Hepatic stellate cell (primary cell): ENCODE measurements at places on chromosomes 5 and 9.
A peak's percentile ranks its signal among the peaks of the same experiment; 100 is the strongest.

DNA sequence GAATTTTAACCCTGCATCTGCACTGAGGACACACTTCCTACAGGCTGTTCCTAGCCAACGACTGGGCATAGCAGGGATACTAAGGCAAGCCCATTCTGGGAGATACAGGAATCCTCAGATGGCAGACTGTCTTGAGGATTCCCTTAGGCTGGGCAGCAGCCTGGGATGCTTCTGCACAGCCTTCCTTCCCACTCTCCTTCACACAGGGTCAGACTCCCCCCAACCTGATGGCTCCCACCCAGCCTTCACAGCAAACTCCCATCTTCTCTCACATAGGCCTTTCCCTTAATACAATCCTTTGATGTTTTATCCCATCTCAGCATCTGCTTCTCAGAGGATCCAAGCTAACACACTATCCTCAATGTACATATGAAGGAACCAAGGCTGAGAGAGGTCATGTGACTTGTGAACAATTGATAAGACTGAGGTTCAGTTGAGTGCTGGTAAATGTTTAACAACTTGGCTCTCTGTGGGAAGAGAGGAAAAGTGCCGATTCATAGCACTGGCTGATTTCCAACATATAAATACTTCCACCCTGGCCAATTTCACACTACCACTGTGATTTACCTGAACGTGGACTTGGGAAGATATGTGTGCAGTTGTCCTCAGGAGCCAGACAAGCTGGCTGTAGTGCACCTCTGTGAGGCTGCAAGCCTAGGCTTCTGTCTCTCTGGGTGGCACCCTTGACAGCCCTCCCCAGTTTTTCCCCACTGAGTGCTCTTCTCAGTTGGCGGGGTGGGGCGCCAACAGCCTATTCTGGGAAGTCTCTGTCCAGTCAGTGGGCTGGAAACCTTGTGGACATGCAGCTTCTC lies 120.2 kb upstream of the TRIM32 start:
- no peak for DNase-seq

- DNase-seq: no peak
These were observed 239.7 kb downstream of the GADD45G start for GRCh38 chr9:89844535-89844934.

DNA sequence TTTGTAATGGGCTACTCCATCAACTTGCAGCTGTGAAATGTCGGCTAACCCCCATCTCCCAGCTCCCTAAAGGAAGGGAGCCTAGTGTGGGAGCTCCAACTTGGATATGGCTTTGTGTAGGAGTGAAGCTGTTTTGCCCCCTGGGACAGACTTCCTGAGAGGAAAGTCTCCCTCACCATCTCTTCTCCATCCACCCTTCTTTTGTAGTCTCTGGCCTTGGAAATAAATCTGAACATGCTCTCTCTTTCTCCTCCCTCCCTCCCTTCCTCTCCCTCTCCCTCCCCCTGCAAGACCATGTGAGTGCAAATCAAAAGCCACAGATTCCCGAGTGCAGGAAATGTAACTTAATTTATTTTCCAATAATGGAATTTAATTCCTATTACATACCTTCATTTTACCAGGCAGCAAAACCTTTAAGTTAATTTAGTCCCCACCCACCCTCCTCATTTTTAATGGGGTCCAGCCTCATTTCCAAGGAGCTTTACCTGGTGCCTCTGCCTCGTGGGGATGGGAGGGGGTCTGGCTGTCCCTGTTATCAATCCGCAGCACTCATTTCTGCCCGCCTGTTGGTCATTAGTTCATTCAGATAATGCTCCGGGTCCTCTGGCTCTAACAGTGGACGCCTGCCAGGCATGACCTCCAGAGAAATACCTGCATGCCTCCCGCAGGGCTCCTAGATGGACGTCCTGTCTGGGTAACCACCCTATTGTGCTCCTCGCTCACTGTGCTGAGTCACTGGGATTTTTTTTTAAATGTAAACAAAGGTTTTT lies 122.9 kb upstream of the TAF11L2 start:
- DNase-seq: no peak

DNA sequence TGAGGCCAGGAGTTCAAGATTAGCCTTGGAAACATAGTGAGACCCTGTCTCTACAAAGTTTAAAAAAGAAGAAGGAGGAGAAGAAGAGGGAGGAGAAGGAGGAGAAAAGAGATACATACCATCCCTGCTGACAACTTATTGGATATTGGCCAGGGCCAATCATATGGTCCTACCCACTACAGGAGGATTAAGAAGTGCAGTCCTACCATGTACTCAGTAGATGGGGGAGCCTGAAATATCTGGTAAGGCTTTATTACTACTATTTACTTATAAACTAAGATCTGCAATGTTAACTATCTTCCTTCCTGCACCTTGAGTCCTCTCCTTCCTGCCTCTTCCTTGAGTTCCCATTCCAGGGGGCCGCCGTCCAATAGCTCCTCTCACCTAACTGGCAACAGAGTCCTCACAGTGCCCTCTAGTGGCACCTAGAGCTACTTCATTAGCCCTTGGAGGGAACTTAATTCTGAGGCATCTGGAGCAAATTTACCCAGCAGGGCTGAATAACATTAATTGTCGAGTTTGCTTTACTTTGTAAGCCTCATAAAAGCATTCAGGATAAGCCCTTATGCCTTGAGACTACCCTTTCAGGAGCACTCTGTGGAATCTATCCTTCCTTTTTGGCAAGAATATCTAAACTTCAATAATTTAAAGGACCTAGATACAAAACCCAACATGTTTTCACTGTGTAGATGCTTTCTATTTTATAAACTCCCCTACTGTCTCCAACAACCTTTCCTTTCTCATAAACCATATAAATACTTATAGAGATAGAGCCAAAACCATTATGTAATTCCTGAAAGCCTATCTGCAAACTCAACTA lies 39.1 kb upstream of the RANBP6 start:
- DNase-seq: peak; percentile 14

GRCh38 chr9:16289639-16290038 lies 580.8 kb downstream of the BNC2 start:
- no peak for DNase-seq

DNA sequence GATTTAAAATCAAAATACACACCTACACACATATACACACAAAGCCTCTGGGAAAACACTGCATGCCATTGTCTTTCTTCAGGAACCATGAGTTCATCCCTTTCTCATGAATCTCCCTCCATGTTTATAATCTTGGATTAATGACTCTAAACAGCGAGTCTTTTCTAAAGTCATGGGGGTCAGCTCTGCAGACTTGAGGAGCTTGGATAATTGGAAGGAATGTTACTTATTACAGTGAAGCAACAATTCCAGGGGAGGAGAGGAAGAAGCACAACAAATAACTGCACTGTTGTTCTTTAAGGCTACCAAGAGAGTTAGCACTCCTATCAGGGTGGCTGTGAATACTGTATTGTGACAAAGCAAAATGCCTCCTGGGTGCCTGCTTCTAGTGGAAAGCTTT lies 444.7 kb downstream of the ANXA1 start:
- DNase-seq: no peak
